Cortex of kidney (tissue), 1 donor: ENCODE measurements at places on chromosomes 2 and 18.

- no peak for DNase-seq
Measured at GRCh38 chr2:184444217-184444616, 154.1 kb upstream of the ZNF804A start.

DNA sequence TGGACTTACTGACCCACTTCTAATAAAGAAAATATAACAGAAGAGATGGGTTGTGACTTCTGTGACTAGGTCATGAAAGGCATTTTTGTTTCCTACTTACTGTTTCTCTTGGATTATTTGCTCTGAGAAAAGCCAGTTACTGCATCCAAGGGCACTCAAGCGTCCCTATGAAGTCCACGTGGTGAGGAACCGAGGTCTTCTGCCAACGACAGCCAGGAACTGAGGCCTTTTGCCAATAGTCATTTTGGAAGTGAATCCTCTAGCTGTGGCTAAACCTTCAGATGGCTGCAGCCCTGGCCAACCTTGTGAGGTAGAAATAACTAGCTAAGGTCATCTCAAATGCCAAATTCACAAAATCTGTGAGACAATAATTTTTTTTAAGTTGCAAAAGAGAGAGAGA is 449.8 kb upstream of the RGPD4 start:
- no peak for DNase-seq

DNA sequence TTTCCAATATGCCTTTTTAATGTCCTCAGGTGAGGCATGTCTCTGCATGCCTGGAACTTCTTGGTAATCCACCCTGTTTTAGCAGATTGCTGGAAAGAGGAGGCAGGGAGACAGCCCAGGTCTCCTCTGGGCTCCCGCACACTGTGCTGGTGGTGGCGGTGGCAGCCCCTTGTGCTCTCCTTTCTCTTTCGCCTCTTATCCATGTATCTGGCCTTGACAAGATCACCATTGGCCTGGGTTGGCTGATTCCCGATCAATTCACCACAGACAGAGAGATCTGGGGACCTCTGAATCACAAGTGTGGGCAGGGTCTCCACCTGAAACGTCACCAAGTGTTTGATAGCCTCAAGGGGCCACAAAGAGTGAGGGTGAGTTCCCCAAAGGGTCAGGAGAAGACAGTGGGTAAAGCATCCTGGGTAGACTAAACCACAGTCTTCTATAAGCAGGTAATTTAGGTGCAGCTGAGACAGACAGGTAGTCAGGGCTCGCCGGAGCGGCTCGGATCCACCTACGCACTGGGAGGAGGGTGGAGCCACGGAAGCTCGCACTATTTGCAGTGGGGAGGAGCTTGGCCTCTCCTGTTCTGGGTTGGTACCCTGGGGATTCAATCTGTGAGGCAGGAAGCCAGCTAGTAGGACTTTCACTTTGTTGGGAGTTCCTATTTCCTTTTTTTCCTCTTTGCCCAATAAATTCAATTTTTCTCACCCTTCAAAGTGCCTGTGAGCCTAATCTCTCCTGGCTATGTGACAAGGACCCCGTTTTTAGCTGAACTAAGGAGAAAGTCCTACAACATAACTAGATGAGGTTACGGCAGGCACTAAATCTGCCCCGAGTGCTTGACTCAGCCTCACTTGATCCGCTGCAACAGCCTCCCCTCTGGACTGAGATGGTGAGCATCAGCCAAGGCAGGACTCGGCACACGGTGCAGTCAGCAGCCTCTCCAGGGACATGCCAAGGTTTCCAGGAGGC is 57.6 kb downstream of the SLC4A3 start:
- DNase-seq, result no peak

DNA sequence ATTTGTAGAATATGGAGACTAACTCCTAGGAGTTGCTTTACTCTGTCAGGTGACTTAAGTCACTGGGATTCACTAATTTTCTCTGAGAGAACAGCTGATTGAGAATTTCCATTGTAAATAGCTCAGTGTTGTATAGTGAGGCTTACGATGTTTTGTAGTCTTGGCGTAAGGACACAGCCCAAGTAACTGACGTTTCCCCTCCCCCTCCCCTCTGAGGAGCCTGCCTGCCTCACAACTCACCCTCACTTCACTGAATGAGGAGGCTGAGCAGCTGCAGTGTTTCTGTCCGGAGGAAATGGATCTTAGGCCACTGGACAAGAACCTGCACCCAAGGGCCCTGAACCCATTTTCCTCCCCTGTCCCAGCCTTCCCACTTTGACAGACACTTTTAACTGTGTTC is 264.6 kb downstream of the PHLPP1 start:
- DNase-seq, result no peak

GRCh38 chr2:186913870-186914269 is 64.9 kb upstream of the ZSWIM2 start:
- DNase-seq, result no peak

- DNase-seq, result no peak
Measured at GRCh38 chr2:234211797-234212196, 161.3 kb downstream of the SPP2 start.

DNA sequence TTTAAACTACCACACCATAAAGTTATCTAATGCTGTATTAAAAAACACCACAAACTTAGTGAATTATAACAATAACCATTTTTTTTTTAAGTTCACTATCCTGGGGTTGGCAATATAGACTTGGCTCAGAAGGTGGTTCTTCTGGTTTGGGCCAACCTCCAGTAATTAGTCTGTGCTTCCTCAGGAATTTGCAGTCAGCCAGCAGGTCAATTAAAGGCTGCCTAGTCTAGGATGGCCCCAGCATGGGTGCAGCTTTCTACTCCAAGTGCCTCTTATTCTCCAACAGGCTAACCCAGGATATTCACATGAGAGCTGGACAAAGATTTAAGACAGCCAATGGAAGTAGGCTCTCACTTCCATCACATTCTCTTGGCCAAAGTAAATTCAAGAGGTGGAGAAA is 379.1 kb upstream of the FIGN start:
- DNase-seq, result no peak

- DNase-seq, result no peak
Measured at GRCh38 chr2:228688007-228688645, 506.6 kb upstream of the SPHKAP start.
